Fibroblast of skin of scalp (primary cell): ENCODE measurements at places on chromosomes 11 and 22.

- DNase-seq: no peak
Measured at GRCh38 chr11:113192121-113192925, 122.1 kb upstream of the TTC12 start.

DNA sequence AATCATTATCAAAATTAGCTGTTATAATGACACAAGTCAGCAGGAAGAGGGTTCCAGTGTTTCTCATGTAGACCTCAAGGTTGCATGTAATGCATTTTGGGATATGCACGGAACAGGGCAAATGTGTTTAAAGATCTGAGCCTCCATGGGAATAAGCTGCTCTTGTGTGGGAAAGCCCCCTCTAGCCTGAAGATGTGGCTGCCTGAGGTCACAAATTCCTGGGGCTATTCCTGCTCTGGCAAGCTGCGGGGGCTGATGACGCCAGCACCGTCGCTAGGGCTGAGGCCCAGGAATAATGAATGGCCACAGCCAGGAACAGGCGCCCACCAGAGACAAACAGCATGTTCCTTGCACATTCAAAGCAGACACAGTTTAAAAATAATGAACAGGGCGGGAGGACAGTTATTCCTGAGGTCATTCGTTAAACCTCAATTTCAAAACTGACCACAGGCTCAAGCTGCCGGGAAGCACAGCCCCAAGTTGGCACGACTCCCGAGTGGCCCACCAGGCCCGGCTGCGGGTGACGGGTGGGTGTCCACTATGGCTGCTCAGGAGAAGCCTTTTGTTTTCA, 11.7 kb downstream of the OSBPL5 start:
- DNase-seq: peak; percentile 65

GRCh38 chr22:39721206-39722031, 150.9 kb downstream of the CACNA1I start:
- DNase-seq: no peak

DNA sequence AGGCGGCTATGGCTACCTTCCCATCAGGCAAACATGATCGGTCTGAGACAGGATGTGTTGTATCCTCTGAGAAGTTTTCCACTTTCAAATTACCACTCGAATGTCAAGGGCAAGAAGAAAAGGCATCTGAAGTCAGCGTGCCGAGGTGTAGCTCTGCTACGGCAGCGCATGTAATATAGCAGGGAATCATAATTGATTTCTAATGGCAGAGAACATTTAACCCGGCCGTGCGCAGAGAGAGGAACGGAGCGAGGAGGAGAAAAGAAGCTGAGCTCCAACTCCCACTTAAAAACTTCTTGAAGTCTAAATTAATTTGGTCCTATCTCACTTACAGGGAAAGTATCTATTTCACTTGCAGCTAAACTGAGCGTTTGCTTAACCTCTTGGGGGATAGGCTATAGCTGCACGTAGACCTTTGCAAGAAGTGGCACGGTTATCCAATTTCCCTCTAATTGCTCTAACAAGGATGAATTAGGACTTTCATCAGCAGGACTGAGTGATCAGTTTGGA, 137.3 kb upstream of the KIRREL3 start:
- DNase-seq: no peak

GRCh38 chr11:12119502-12119901, 9.1 kb downstream of the MICAL2 start:
- no peak for DNase-seq

DNA sequence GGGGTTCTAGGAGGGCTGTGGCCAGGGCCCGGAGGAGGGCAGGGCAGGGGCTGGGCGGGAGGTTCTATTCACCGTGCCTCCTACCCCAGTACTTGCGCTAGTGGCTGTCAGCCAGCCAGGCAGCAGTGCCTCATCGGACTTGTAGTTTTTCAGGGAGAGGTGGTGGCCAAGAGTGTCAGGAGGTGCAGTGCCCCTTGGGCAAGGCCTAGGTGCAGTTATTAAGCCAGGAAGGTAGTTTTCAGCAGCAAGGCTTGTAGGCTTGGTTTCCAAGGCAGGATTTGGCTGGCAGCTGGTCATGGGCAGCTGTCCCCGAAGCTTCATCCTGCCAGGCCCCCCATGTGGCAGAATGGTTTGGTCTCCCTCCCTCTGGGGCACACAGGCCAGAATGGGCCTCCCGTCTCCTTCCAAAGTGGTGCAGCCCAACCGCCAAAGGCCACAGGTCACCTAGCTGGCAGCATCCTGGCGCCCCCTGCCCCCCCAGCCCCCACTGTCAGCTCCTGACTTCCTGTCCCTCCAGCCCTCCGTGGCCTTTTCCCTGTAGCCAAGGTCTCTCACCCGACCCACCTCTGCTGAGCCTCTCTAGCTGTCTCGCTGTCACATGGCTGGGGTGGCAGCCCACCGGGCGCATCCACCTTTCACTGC, 8.5 kb downstream of the CCDC88B start:
- no peak for DNase-seq

DNA sequence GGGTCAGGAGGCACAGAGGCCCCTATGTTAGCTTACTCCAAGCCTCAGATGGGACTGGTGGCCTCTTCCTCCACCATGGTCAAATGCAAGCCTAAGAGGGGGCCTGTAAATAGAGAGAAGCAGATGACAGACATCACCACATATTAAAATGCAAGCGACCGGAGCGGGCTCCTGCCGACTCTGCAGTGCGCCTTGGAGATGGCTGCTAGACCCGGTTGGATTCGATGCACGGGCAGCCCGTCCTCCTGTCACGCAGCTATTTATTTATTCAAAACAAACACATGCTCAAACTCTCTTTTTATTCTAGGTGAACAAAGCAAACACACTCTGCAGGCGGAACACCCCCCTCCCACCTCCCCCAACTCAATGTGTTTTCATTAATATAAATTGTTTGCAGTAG, 208.0 kb downstream of the DSCAML1 start:
- no peak for DNase-seq

- DNase-seq: peak; percentile 71
Measured at GRCh38 chr11:119671051-119671450, 57.9 kb downstream of the NECTIN1 start.

DNA sequence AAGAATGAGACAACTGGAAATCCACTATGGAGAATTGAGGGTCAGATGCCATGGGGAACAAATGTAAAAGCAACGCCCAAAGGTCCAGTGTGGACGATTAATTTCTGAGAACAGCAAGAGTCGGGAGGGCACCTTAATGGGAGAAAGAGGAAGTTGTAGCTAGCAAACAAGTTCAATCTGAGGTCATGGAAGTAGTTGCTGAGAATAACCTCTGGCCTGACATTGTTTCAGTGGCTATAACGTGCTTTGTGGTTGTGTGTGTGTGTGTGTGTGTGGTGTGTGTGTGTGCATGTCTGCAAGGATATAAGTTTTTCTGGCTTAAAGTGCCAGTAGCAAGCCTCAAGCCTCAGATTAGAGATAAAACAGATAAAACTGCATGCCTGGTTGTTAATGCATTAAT, 1630.1 kb upstream of the TENM4 start:
- no peak for DNase-seq

DNA sequence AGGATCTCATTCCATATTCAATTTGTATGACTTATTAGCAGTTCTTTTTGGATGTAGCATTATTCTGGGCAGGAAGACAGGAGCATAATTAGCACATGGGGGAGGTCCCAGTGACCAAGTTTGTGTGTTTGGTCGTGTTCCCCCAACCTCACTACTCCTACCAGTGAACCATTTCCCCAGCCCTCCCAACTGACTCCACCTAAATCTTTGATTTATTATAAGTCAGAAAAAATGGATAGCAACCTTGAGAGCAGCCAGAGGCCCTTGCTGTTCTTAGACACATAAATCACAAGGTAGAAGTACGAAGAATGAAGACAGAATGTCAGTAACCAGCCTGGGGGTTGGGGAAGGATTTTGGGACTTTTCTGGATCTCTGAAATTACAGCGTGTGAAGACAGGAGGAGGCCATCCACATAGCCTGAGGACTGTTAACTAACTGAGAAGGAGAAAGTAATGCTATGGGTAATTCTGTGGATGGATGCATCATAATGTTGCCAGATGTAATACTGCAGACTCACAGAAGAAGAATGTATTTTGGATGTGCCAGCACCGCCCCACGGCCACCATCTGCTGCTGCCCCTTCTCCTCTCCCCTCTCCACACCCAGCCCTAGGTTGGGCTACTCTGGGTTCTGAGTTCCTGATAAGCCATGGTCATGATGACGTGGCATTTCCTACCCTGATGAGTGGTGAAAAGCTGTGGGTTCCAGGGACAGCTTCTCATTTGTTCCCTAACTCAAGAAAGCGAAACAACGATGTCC, 124.3 kb upstream of the TTC12 start:
- peak; percentile 93 for DNase-seq
